Activated naive CD4-positive, alpha-beta T cell treated with anti-CD3 and anti-CD28 coated beads, Interleukin-2, amount 50 U/mL, for 72 hours (primary cell): ENCODE measurements at places on chromosomes 3 and 15. TPM values are rescaled to one million over a fixed set of nuclear protein-coding genes. Genes with fewer than 3 reads are reported as not detected.

DNA sequence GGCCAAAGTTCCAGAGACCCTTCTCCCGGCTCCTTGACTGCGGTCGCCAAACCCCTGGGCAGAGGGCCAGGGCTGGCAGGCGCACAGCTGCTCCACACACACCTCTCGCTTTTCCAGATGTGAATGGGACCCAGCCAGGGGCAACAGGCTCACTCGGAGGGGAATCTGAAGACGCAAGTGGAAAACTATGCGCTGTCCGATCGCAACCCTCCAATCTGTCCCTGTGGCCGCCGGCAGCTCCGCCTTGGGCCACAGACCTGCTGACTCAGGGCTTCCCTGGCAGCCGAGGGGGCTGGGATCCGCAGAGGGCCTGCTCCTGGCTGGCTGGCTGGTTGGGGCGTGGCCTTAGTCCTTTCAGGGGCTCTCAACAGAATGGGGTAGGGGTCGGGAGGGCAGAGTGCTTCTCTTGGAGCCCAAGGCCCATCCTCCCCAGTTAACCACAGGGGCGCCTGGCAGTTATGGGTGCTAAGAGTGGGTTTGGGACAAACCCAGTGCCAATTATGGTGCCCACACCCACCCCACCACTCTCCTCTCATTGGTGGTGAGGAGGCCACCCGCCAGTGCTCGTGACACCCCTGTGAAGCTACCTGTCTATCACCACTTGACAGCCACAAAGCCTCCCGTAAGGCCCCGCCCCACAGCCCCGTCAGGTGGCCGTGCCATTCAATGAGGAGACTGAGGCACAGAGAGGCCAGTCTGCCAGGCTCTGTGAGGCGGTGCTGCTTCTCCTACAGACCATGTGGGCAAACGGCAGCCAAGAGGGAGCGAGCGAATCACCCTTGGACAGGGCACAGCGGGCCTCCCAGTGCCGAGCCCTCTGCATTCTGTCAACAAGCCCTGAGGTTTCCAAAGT is 53.8 kb downstream of the IQSEC1 start:
- no peak for DNase-seq

The RETNLB gene
- total RNA-seq = not detected

The CPNE4 gene
- not detected for total RNA-seq

The PROK2 gene
- total RNA-seq = not detected

The THSD4 gene
- total RNA-seq = not detected
